Mesenteric fat pad (tissue), 1 donor: ENCODE measurements at places on chromosomes 16 and 17. TPM values are rescaled to one million over a fixed set of nuclear protein-coding genes. Genes with fewer than 3 reads are reported as not detected.

C16orf96 gene
- 0.10 TPM for total RNA-seq

PRDM7 gene
- not detected for total RNA-seq

KRTAP1-5 gene
- total RNA-seq = not detected

- DNase-seq = no peak
Observed at GRCh38 chr17:39767147-39767546, 29.4 kb downstream of the GRB7 start.

DNA sequence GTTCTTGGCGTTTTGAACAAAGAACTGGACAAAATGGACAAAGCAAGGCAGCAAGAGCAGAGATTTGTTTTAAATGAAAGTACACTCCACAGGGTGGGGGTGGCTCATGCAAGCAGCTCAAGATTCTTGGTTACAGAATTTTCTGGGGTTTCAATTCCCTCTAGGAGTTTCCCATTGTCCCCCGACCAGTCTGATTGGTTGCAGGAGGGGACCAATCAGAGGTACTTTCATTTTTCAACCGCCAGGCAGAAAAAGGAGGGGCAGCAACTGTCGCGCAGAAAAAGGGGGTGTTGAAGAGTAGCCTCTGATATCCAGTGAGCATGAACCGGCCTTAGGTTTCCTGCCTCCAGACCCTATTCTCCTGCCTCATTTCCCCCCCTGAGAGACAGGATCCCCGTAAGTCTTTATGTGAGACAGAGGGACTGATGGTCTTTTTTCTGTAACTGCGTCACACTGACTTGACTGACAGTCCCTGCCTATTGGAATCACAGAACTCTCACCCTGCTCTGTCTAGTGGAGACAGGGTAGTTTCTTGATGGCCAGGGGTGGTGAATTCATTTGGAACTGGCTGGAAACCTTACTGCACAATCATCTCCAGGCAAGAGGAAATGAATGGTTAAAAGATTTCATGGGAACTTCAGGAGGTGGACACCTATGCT is 59.4 kb upstream of the ALOX12 start:
- DNase-seq = no peak

DNA sequence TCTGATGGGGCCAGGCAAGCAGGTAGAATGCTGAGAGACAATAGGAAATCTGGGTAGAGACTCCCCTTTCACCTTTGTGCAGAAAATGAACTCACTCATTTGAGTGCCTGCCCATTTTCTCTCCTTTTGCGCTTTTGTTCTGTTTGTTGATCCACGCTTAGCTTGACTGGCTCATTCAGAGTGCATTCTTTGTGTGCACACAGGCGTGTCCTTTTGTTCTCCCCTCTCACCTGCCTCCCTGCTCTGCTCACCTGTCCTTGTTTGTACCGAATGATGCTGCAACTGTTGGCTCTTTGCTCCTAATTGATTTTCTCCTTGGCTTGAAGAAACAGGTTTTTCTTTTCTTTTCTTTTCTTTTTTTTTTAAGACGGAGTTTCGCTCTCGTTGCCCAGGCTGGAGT is 15.8 kb downstream of the PGS1 start:
- no peak for DNase-seq
